ENCODE measurements at places on chromosomes 1 and 21. TPM values are rescaled to one million over a fixed set of nuclear protein-coding genes. Genes with fewer than 3 reads are reported as not detected.

PRPF38A gene
- total RNA-seq: 8.9 TPM

SPRR2B gene
- not detected for total RNA-seq

NBPF10 gene
- 1.5 TPM for total RNA-seq

ERICH3 gene
- total RNA-seq: not detected

TSPAN2 gene
- 0.90 TPM for total RNA-seq

FAF1 gene
- total RNA-seq: 30.8 TPM

SUMO3 gene
- total RNA-seq: 77.2 TPM

CNR2 gene
- not detected for total RNA-seq

SLC25A34 gene
- 0.38 TPM for total RNA-seq

PRELP gene
- total RNA-seq: under 0.01 TPM

BARHL2 gene
- not detected for total RNA-seq

HMCN1 gene
- total RNA-seq: 7.2 TPM

AADACL4 gene
- total RNA-seq: not detected

S100A9 gene
- 0.18 TPM for total RNA-seq

UCHL5 gene
- total RNA-seq: 27.4 TPM

MEX3A gene
- total RNA-seq: 12.3 TPM

TSPEAR gene
- total RNA-seq: not detected

OR2L3 gene
- total RNA-seq: not detected

LMOD1 gene
- 1.2 TPM for total RNA-seq

PRKAA2 gene
- total RNA-seq: 3.1 TPM

ELF3 gene
- total RNA-seq: 0.09 TPM

MX1 gene
- 5.0 TPM for total RNA-seq

BNIPL gene
- under 0.01 TPM for total RNA-seq

BRINP2 gene
- not detected for total RNA-seq

C1QC gene
- total RNA-seq: not detected

C4BPA gene
- not detected for total RNA-seq

GPR25 gene
- not detected for total RNA-seq

SH3BGR gene
- 0.36 TPM for total RNA-seq

RSPO1 gene
- not detected for total RNA-seq

ANGPTL1 gene
- total RNA-seq: under 0.01 TPM

RNU1-2 gene
- 5,329 TPM for total RNA-seq

FBXO2 gene
- total RNA-seq: 0.66 TPM

SLC44A5 gene
- 9.1 TPM for total RNA-seq

TUFT1 gene
- total RNA-seq: 11.8 TPM

PDZK1 gene
- 0.19 TPM for total RNA-seq

SPATA45 gene
- not detected for total RNA-seq

RTCA gene
- 38.0 TPM for total RNA-seq

CELA2B gene
- total RNA-seq: not detected

LCK gene
- total RNA-seq: 0.09 TPM

KRTAP20-4 gene
- total RNA-seq: not detected

NEGR1 gene
- 4.8 TPM for total RNA-seq

EDARADD gene
- total RNA-seq: not detected

SH3D21 gene
- total RNA-seq: 3.9 TPM

KIF21B gene
- total RNA-seq: 1.0 TPM

SH3GLB1 gene
- 55.9 TPM for total RNA-seq

C1orf56 gene
- 1.3 TPM for total RNA-seq

ASPM gene
- 12.6 TPM for total RNA-seq

PTPRU gene
- total RNA-seq: 10.0 TPM

KRTAP7-1 gene
- total RNA-seq: not detected

TGFB2 gene
- total RNA-seq: 56.2 TPM

ITLN1 gene
- 0.27 TPM for total RNA-seq

CCDC185 gene
- not detected for total RNA-seq
